Retinal pigment epithelial cell (primary cell): ENCODE measurements at places on chromosomes 1 and 21.
A peak's percentile ranks its signal among the peaks of the same experiment; 100 is the strongest.

DNA sequence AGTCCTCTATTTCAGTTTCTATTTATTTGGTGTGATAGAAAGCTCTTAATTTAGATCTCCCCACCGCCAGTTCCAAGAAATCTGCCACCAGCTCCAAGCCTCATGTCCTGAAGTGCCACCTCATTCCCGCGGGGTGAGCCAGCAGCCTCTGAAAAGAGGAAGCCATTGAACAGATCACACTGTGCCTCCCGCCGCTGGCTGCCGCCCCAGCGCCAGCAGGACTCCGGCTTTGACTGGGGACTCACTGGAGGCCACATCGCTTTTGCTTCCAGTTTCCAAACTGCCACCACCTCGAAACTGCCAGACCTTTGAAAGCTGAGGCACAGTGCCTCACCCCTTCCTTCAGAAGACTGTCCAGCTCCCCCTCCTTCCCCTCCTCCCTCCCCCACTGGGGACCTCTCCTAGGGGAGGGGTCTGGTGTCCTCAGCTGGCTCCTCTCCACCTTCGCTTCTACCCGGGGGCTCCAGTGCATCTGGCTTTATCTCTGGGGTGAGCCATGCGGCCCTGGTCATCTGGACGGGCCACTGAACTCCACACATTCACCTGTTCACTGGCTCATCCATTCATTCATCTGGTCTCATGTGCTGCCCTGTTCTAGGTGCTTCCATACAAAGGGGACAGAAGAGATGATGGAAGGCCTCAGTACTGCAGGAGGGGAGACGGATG is 58.9 kb downstream of the VPS26C start:
- DNase-seq: no peak

- no peak for DNase-seq
Measured at GRCh38 chr21:44299458-44300261, at the start of gene PFKL. PFKL (plus strand) TSS chr21:44300053; CDS start chr21:44300106, 53 bp downstream.

GRCh38 chr1:9894115-9894514 is 16.0 kb downstream of the CTNNBIP1 start:
- no peak for DNase-seq

GRCh38 chr21:39663742-39664492 is 51.2 kb downstream of the B3GALT5 start:
- DNase-seq: no peak

- DNase-seq: peak; percentile 73
Measured at GRCh38 chr1:16971341-16972188, 8.9 kb downstream of the MFAP2 start.

- DNase-seq: no peak
Measured at GRCh38 chr1:3822421-3822820, 26.1 kb upstream of the LRRC47 start.

DNA sequence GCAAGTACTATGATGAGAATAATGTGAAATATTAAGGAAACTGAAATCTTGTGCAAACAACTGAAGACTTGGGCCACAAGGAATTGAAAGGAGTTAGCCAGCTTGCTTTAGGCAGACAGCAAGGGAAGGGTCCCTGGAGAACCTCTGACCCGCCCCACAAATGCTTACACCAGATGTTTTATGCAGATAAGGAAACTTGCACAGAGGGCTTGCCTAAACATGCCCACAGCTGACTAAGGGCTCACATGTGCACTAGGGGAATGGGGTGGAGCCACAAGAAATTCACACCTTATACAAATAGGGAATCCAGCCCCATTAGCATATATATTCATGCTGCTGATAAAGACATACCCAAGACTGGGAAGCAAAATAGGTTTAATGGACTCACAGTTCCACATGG is 86.1 kb upstream of the CYYR1 start:
- DNase-seq: no peak

DNA sequence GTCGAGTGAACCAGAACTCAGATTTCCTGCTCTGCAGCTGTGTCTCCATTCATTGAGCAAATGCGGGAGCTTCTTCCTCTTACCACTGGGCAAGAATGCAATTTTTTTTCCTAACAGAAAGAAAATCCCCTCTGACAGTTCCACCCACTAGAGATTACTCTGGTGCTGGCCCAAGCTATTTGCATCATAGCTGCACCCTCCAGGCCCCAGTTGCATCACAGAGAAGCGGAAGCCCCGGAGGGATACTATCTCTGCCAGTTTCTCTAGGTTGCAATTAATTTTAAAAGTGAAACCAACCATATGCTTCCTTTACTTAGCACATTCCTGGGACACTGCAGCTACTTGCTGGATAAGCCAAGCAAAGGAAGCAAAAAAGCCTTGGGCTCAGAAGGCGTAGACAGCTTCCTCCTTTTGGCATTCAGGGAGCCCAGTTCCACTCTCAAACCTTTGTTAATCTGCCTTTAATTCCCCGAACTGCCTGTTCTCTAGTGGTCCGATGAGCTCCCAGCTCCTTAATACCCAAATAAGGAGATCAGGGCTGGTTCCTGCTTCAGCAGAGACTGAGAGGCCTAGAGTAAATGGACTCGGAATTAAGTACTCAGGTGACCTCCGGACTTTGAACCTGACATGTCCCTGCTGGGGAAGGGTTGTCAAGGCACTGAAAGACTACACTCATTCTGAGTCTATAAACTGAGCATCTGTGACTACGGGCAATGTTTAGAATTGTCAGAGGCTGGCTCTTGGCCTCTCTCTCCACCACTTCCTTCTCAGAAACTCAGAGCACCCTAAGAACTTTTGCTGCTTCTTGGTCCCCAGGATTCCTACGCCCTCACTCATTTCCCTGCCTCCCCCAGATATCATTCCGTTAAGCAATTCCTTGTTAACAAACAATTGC is 72.5 kb upstream of the TNFSF18 start:
- DNase-seq: peak; percentile 80

- DNase-seq: no peak
Measured at GRCh38 chr21:33232291-33233034, 2.7 kb downstream of the IFNAR2 start.

- no peak for DNase-seq
Measured at GRCh38 chr1:40312238-40313205, 4.6 kb downstream of the COL9A2 start.

GRCh38 chr21:35159881-35160280 is 110.8 kb upstream of the RUNX1 start:
- DNase-seq: no peak

DNA sequence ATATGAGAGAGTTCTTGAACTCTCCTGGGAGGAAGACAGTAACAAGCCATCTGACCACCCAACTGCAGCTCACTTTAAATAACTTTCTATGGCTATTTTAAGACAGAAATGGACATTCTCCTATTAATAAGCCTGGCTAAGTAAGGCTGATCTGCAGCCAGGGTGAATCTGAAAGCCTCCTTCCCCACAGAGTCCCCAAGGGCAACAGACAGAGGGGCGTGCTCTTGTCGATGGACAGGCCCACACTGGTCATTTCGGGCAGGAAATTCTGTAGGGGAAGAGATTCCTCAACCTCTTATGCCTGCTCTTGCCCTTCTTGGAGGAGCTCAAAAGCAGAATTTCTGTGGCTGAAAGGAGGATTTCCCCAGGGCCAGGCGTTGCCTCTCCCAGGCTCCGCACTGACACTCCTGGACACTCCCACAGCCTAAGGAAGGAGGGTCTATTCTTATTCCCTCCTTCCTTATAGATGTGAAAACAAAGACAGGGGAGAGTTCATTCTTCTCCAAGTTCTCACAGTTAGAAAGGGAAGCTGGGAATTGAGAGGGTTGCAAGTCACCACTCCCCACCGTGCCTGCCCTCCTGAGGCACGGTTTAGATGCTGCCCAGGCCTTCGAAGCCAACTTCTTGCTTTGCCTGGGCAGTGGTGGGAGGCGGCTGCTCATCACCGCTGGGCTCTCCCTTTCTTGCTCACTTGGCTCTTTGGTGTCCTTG is 17.9 kb upstream of the KANK4 start:
- DNase-seq: no peak

DNA sequence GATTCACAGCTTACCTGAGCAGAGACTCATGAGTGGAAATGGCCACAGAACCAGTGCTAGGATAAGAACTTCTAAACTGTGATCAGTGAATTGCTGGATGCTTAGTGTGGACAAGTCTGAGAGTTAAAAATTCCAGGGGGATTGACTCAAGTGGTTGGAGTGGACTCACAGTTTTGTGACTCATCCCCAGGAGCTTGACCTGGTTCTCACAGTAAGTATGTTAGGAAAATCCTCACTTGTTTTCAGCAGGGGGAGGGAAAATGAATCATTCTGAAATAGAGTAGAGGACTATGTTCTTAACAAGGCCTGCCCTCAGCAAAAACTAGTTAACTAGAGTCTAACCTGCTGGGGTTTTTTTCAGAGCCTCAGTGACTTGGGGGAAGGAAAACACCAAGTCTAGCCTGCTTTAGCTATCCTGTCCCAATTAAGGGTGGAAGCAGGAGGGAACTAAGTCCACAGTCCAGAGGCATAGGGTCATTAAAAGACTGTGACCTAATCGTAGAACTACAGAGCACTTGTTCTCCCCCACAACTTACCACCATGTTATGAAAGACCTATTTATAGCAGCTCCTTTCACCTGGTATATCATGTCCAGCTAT is 6.1 kb upstream of the CDC73 start:
- peak; percentile 97 for DNase-seq

DNA sequence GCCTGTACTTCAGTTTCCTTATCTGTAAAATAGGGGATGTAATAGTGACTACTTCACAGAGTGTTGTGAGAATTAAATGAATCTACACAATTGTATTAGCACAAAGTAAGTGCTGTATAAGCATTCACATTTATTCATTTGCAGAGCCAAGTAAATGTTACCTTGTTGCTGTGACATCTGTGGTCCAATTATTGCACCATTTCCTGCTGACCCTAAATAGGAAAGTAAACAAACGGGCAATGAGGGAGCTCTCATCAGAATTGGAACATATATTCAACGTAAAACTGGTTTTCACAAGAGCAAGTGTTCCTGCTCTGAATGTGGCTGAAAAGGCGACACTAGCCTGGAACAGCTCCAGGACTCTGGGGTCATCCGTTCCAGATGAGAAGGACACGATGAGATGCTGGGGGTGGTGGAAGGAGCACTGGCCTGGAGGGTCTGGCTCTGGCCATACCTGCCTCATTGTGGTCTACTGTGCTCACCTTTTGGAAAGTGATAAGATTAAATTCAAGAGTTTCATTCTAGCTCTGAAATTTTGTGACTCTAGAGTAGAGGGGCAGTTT is 34.5 kb downstream of the PROX1 start:
- no peak for DNase-seq

DNA sequence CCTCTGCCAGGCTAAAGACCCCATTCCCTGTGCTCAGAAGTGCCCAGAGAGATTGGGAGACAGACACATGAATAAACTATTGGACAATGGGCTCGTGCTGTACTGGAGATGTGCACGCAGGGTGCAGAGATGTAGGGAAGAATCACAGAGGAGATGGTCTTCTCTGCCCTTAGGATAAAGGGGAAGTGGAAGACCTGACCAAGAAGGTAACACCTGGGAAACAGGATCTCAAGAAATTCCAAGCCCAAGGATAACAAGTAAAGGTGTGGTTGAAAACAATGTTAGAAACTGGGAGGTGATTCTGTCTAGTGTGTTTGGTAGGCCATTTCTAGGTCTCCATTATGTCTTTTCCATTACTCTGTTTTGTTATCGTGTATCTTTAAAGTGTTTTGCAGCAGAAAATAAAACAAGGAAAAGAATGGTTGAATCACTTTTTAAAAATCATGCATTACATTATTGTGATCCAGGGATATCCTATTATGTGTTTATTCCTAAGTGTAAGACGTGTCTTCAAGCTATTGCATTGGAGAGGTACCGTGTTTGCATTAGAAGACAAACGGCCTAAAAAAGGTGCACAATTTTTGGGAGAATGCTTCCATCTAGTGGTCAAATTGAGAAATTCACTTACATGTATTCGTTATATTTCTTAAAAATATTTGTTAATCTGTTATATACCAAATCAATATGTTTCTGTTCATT is 40.8 kb upstream of the KCTD3 start:
- DNase-seq: no peak

- no peak for DNase-seq
Measured at GRCh38 chr1:115006191-115006590, 23.4 kb upstream of the TSHB start.

DNA sequence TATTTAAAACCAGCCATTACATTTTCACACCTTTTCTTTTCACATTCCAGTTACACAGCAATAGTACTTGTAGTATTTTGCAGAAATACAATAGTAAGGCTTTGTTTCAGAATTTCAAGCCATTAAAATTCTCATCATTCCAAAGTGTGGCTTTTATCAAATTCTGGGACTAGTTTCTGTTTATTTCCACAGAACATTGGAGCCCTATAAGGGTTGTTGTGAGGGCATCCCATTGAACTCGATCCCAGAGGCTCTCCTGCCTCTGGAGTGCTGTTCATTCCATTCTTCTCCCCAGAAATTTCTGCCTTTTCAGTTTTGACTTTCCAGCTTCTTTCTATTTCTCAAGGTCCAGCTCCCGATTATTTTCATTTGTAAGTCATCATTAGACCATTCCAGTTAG is 645.5 kb downstream of the ADGRL2 start:
- no peak for DNase-seq

DNA sequence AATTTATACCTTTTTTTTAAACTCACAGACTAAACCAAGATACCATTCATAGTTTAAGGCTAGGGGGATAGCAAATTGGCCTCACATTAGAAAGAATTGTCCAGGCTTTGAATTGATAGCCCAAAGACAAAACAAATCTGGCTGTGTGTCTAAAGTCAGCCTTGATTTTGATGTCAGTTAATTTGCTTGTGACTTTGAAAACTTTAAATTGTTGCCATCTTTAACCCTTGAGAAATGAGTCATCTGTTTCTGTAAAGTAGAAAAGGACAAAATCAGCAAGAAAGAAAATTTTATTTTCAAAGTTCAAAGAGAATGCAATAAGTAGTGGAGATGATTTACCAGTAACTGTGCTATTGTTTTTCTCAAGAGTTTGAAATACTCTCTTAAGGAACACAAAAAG is 184.5 kb downstream of the RGS7 start:
- DNase-seq: no peak

GRCh38 chr1:87473203-87473661 is 144.6 kb downstream of the LMO4 start:
- DNase-seq: no peak

DNA sequence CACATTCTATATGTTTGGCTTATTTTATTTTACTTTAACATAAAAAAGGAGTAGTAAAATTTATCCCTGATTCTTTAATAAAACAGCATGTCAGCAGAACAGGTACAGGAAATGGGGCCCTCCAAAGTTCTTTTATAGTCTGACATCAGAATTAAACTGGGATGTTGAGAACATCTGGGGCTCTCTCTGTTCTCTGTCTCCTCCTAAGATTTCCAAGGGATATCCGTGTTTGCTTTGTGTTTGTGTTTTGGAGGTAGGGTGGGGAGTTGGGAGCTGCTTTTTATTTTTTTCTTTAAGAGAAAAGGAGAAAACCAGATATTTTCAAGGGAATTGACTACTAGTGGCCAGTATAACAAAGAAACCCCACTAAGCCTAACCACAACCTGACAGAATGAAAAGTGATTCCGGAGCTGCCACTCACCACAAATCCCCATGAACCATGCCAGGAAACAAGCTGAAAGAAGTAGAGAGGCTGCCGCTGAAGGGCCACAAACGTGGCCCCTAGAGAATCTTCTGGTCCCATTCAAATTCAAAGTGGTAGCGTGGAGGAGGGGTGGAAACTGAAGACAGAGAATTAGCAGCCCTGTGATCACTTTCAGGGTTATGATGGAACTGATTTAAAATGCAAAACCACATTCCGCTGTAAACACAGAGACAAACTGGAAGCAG is 369.6 kb upstream of the ADGRL2 start:
- no peak for DNase-seq
